ENCODE measurements at places on chromosomes 16 and 17. TPM values are rescaled to one million over a fixed set of nuclear protein-coding genes. Genes with fewer than 3 reads are reported as not detected.

GAS2L2 gene
- total RNA-seq = 0.10 TPM

CHD9NB gene
- 2.0 TPM for total RNA-seq

DNA sequence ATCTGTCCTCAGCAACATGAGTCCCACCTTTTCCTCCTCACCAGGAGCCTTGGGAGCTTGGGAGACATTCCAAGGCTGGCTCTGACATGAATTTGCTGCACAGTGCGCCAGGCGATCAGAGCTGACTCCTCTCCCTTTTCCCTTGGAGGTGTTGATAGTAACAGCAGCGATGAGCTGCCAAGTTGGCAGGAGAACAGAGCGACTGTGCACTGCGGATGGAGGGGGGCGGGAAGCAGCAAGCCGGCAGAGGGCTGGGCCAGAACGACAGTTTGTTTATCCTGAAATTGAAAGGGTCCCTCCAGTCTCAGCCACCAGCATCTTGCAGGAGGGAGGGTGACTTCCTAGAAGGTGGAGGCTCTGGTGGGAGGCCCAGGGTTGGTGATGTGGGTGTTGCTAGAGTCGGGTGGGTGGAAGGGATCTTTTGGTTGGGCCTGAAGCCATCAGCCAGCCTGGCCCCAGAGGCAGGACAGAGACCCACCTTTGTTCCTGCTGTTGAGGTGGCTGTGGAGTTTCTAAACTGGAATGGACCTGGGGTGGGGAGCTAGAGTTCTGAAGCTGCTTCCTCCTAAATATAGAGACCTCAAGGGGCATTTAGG lies 22.5 kb upstream of the DYNLL2 start:
- DNase-seq = no peak

- DNase-seq = peak; percentile 1
These were observed 833.6 kb upstream of the SOX9 start for GRCh38 chr17:71287071-71287823.

- DNase-seq = peak; percentile 12
These were observed 25.5 kb downstream of the FOXK2 start for GRCh38 chr17:82545071-82545462.

DNA sequence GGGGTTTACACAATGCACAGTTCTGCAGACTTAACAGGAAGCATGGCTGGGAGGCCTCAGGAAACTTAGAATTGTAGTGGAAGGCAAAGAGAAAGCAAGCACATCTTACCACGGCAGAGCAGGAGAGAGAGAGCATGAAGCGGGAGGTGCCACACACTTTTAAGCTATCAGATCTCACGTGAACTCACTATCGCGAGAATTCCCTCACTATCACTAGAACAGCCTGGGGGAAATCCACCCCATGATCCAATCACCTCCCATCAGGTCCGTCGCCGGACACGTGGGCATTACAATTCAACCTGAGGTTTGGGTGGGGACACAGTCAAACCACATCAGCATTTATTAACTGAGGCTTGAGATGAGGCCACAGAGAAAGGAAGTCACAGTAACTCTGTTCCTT lies 326.7 kb downstream of the C16orf95 start:
- DNase-seq = no peak

Data from H7 (cell line).